A549 treated with GW870086 at 1 μM for 4 hours (cell line): ENCODE measurements at places on chromosomes 4 and X. TPM values are rescaled to one million over a fixed set of nuclear protein-coding genes. Genes with fewer than 3 reads are reported as not detected.

Gene USP26
- not detected in 5 replicates for total RNA-seq

Gene ARHGAP6
- total RNA-seq, result 0.07 TPM in 1 of 5 replicates, not detected in the others

Gene HAND2
- total RNA-seq, result 0.39 to 0.72 TPM (median 0.61 TPM) in 5 replicates

Gene ASB5
- 0.08 to 0.18 TPM in 2 of 5 replicates, not detected in the others for total RNA-seq

Gene GABRB1
- not detected in 5 replicates for total RNA-seq

Gene SYTL4
- 1.5 to 3.8 TPM (median 2.9 TPM) in 5 replicates for total RNA-seq

Gene MAGED4
- 0.45 to 11.6 TPM (median 7.3 TPM) in 5 replicates for total RNA-seq

Gene PCDH19
- 0.02 to 0.03 TPM (median 0.02 TPM) in 5 replicates for total RNA-seq

Gene CT47A1
- total RNA-seq, result not detected in 5 replicates

Gene TREX2
- total RNA-seq, result 1.1 to 1.7 TPM (median 1.2 TPM) in 5 replicates

Gene TRMT44
- 5.5 to 9.4 TPM (median 7.1 TPM) in 5 replicates for total RNA-seq

Gene KLHL4
- 5.6 to 7.4 TPM (median 7.0 TPM) in 5 replicates for total RNA-seq

Gene FAM9B
- 0.10 TPM in 1 of 5 replicates, not detected in the others for total RNA-seq

Gene SH3RF1
- 8.5 to 11.4 TPM (median 10.4 TPM) in 5 replicates for total RNA-seq

Gene ZNF185
- 6.9 to 9.3 TPM (median 8.6 TPM) in 5 replicates for total RNA-seq

Gene TMPRSS11F
- not detected in 5 replicates for total RNA-seq

Gene NLRP2B
- not detected in 5 replicates for total RNA-seq

Gene PNCK
- 0.13 to 0.31 TPM (median 0.24 TPM) in 4 of 5 replicates, not detected in the other for total RNA-seq

Gene VCX
- total RNA-seq, result not detected in 5 replicates

Gene CSAG1
- total RNA-seq, result 0.17 to 0.45 TPM (median 0.26 TPM) in 4 of 5 replicates, not detected in the other

Gene TBX22
- total RNA-seq, result not detected in 5 replicates

Gene GRIA2
- total RNA-seq, result not detected in 5 replicates

Gene GNPDA2
- 8.7 to 11.9 TPM (median 10.2 TPM) in 5 replicates for total RNA-seq

Gene SHROOM2
- total RNA-seq, result 0.45 to 0.63 TPM (median 0.48 TPM) in 5 replicates

Gene MAGEE2
- not detected in 5 replicates for total RNA-seq

Gene CHRDL1
- total RNA-seq, result not detected in 5 replicates

Gene P2RY8
- total RNA-seq, result 0.02 to 0.10 TPM (median 0.07 TPM) in 3 of 5 replicates, not detected in the others

Gene SLC7A11
- 17.3 to 28.3 TPM (median 22.9 TPM) in 5 replicates for total RNA-seq

Gene IGSF1
- total RNA-seq, result 0.23 to 0.53 TPM (median 0.35 TPM) in 5 replicates

Gene CSN1S1
- not detected in 5 replicates for total RNA-seq

Gene SYP
- 2.7 to 3.5 TPM (median 3.0 TPM) in 5 replicates for total RNA-seq
